NCI-H146 (cell line): ENCODE measurements at places on chromosomes 5 and 9.

DNA sequence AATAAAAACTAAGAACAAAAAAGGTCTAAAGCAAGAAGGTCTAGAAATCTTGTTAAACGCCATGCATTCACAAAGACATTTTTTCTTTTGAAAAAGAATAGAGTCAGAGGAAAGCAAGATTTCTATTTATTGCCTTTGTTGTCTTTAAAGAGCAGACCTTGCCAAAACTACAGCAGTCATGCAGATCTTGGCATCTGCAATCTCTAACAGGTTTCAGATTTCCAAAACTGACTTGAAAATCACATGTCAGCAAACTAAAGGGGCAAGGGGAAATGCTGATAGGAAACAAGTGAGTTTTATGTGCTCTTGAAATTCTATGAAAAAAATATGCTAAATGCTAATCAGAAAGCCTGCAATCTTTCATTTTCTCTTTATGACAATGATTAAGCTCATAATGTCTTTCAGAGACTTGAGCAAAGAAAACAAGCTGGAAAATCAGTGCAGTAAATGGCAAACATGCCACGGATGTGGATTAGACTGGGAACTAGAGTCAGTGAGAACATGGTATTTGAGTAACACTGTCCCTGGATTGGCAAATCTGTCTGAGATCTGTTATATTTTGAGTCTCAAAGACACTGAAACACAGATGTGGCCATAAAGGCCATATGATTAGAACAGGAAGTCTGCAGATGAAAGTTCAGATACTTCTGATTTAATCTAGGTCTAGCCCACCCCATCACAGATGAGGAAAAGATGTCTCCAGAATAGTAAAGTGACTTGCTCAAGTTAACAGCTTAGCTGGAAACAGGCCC is 361.4 kb upstream of the RPS23 start:
- DNase-seq, result no peak

DNA sequence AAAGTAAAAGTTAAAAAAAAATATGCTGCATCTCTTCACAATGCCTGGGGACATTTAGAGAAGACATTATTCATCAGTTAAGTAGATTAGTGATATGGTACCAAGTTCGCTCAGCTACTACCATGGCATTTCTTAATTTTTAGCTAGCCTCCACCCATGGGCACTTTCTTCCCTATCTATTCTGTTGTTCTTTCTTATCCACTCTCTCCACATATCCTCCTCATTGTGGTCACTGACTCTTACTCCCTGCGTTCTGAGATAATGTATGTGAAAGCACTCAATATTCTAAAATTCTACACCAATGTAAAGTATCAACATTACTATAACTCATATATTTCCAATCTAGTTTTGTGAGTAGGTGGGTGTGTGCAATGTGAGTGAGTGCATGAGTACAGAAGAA is 609.7 kb upstream of the DAB2 start:
- no peak for DNase-seq

- DNase-seq, result no peak
Observed at GRCh38 chr9:75039009-75039408, 10.9 kb upstream of the CARNMT1 start.

DNA sequence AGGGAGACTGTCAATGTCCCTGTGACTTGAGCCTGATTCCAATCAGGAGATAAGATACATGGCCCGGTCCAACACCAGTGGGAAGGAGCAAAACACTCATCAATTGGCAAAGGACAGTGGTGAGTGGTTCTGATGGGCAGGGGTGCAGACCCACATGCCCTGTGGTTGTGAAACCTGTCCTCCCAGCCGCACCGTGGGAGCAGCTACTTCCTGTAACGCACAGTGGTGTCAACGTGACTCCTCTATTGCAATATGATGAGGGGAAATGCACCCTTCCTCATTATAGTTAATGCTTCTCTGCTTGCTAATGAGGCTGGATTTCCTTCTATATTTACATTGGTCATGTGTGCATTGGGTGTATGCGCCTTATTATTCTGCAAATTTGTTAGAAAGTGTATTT is 223.0 kb downstream of the IRX1 start:
- no peak for DNase-seq

DNA sequence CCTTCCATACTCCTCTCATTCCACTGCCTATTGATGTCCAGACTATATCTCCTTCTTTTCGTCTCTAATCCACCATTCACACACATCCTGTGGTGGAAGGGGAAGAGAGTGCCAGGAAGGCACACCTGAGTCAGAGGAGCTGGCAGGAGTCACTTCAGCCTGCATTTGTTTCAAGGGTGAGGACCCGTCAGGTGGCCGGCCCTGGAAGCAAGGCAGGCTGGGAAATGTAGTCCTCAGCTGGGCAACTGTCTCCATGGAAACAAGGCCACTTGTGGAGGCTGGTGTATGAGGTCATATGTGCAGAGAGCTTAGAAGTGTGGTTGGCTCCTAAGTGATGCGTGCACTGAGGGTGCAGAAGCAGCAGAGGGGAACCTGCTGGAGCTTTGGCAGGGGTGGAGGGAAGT is 278.4 kb downstream of the NSG2 start:
- DNase-seq, result peak; percentile 3

- no peak for DNase-seq
Observed at GRCh38 chr5:139470821-139471300, at the start of gene SMIM33. Gene SMIM33, plus strand, starts transcription at chr5:139471004. Its CDS starts 118 bp downstream, at chr5:139471122.

- DNase-seq, result no peak
Observed at GRCh38 chr9:3888497-3888858, 362.7 kb upstream of the RFX3 start.

DNA sequence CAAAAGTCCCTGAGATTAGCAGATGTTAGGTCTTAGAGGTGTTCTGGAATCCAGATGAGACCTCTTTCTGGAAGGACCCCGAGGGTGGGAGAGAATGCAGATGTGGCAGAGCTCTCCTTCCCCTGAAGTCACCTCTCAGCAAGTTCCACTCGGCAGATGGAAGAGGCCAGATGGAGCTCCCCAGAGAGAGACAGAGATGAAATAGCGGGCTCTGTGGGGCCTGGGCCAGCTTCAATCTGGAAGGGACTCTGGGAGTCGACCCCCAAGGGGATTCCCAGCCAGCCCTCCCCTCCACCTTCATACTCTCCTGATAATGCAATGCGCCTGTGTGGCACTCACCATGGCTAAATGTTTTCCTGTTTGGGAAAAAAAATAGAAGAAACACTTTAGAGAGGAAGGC is 60.2 kb downstream of the WNK2 start:
- DNase-seq, result no peak

DNA sequence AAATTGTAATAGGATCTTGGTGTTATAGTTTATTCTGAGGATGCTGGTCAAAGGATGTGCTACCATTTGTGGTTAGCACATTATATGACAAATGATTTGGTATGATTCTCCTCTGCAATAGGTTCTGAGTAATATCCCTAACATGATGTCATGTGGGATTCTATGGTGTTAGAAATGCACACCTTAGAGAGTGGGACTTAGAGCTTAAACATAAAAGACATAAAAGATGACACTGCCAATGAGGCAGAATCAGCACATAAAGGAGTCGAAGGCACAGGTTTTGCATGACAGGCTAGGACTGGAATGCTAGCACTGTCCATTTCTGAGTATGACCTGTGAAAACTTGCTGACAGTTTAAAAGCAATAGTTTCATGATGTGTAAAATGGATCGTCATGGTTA is 100.4 kb downstream of the OSTF1 start:
- no peak for DNase-seq

- DNase-seq, result no peak
Observed at GRCh38 chr5:156181656-156182055, 145.3 kb upstream of the SGCD start.

GRCh38 chr9:133532937-133533668 is 1.4 kb upstream of the ADAMTSL2 start:
- DNase-seq, result peak; percentile 66

DNA sequence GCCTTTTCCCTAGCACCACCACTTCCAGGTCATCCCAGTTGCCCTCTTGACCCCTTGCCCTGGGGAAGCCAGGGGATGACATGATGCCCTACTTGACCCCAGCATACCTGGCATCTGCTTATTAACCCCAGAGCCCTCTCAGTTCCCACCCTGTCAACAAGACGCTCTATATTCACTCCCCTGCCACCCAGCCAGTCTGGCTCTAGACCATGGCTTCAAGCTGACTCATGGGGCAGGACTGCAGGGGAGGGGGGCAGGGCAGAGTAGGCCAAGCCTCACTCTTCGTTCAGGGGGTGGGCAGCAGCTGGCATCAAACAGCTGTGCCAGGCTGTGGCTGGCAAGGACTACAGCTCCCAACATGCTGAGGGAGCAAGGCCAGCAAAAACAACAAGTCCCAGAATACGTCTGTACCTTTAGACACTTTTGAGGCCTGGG is 5.3 kb downstream of the ATOSB start:
- DNase-seq, result no peak

- no peak for DNase-seq
Observed at GRCh38 chr5:111742177-111742994, 14.6 kb downstream of the NREP start.

GRCh38 chr9:136567651-136568287 is 21.9 kb upstream of the NOTCH1 start:
- no peak for DNase-seq

DNA sequence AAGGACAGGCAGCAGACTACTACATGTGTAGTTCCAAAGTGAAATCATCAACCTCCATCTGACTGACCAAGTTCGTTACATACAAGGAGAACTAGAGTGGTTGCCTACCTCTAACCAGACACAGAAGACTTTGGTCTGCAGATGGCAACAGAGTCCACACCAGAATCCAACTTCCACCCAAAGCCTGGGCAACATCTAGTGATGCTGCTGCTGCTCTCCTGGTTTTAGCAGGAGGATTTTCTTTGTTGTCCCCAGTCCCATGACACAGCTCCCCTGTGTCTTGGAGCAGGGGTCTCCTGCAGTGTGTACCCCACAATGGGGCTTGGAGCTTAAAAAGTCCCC is 46.4 kb upstream of the APC start:
- DNase-seq, result peak; percentile 24

- DNase-seq, result peak; percentile 79
Observed at GRCh38 chr5:73250645-73251044, 77.7 kb downstream of the TMEM174 start.

GRCh38 chr9:110908894-110909293 is 129.4 kb downstream of the LPAR1 start:
- DNase-seq, result no peak

GRCh38 chr9:34994900-34995669 is 5.5 kb downstream of the DNAJB5 start:
- no peak for DNase-seq

DNA sequence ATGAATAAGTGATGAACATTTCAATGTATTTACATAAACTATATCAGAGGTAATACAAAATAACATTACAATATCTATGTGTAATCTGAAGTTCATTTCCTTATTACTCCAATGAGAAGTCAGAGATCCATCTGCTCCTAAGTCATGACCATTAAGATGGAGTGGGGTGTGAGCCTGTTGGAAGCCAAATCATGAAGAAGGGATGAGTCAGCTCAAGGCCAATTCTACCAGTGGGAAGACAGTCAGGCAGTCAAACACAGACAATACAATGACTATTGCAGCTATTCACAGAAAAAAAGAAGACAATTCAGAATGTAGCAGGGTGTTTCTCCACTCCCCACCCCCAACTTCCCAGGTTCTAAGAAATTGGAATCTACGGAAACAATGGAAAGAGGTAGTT is 155.0 kb downstream of the NFIB start:
- DNase-seq, result no peak

GRCh38 chr9:127862075-127863011 is 7.9 kb upstream of the ENG start:
- no peak for DNase-seq

DNA sequence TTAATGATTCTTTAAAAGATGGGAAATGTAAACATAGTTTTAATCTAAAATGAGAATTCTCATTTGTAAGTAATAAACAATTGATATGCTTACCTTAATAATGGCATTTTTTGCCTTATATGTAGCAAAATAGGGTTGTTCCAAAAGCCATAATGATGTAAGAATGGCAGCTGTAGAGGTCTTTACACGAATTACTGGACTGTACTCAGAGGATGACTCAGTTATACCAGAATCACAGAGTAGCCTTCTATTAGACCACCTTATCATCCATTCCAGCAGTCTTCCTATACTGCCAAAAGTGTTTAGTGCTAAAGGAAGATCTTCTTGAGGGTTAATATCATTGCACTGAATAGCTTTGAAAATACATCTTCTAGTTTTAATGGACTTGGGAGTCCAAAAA is 66.5 kb downstream of the CPLANE1 start:
- no peak for DNase-seq

GRCh38 chr5:156879665-156880285 is 29.7 kb downstream of the PPP1R2B start:
- no peak for DNase-seq

DNA sequence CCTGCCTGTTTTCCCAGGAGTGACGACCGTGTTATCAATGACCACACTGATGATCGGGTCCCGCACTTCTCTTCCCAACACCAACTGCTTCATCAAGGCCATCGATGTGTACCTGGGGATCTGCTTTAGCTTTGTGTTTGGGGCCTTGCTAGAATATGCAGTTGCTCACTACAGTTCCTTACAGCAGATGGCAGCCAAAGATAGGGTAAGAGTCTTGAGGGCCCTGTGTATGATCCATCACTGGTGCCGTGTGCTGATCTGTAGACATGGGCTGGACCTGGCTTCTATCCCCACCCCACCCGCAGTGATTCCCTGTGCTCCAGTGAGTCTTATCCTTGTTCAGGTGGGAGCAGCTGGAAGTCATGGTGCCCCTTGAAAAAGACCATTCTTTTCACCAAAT is 26.0 kb downstream of the GABRP start:
- DNase-seq, result peak; percentile 40

- DNase-seq, result no peak
Observed at GRCh38 chr5:180787711-180788431, 14.7 kb downstream of the MGAT1 start.

- DNase-seq, result no peak
Observed at GRCh38 chr5:157779221-157779620, 35.7 kb downstream of the LSM11 start.

- DNase-seq, result no peak
Observed at GRCh38 chr9:136024696-136025316, 63.6 kb upstream of the UBAC1 start.

DNA sequence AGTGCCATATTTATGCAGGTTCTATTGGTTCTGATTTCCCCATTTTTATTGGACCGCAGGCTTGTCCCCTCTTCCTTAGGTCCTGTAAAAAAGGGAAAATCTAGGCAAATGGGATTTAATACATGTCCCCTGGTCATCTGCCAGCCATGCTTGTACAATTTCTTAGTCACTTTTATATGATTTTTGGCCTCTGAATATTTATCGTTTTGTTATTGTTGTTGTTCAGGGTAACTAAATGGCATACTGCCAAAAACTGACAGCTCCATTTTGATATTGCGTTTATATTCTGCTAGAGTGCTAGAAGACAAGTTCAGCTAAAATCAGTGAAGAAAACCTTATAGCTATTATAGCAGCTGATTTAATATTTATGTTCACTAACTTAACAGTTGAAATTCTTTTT is 770.2 kb upstream of the FAM174A start:
- DNase-seq, result no peak

DNA sequence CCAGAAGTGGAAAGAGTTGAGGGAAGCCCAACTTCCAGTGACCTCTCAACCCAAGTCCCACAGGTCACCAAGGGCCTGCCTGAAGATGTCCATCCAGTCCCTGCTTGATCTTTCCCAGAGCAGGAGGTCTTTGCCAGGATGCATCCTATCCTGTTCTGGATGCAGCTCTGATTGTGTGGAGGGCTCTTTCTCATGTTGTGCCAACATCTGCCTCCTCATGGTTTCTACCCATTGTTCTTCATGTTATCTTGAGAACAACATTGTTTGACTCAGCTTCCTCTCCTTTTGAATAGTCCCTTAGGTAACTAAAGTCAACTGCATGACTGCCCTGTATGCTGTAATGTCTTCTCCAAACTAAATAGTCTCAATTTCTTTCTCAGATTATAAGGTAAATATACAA is 169.3 kb downstream of the CCDC192 start:
- DNase-seq, result no peak
